ENCODE measurements at places on chromosomes 11 and 22. TPM values are rescaled to one million over a fixed set of nuclear protein-coding genes. Genes with fewer than 3 reads are reported as not detected.

GRCh38 chr22:30362651-30363281, 6.0 kb downstream of the CCDC157 start:
- no peak overlapping the region for H3K4me3 ChIP-seq
- peaks cover 2% of the 10 kb centered on the region for H3K4me1 ChIP-seq
- no peak for DNase-seq
- no peak overlapping the region for H3K27ac ChIP-seq

The TREH gene
- not detected for total RNA-seq

DNA sequence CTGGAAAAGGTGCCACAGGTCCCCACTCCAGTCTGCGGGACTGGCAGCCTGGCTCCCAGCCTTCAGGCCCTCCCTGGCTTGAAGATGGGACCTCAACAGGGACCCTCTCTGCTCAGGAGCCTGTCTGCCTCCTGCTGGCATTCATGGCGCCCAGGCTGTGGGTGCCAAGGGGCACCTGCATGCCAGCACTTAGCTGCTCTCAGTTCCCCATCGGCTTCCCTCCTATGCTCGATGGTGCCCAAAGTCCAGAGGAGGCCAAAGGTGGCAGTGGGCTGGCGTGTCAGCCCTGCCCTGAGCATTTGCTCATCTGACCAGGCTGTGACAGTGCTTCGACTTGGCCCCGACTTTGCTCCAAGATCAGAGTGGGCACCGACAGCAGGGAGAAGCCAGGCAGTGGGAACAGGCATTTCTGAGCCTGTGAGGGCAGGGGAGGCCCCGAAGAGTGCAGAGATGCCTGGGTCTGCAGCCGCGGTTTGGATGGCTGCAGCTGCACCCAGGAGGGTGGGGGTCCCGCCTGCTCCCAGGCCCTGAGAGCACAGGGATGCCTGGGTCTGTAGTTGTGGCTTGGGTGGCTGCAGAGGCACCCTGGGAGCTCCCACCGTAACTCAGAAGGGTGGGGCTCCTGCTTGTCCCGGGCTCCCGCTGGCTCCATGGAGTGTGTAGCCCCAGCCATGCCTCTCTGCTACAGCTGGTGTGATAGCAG, 463.6 kb downstream of the TBC1D22A start:
- peak; percentile 45 for DNase-seq
- H3K36me3 ChIP-seq: no peaks in the 10 kb centered on the region
- H3K4me1 ChIP-seq: no peaks in the 10 kb centered on the region
- no peak overlapping the region for H3K27ac ChIP-seq
- H3K4me3 ChIP-seq: no peak overlapping the region

- H3K27ac ChIP-seq: no peak overlapping the region
- no peak overlapping the region for H3K4me3 ChIP-seq
- DNase-seq: no peak
- no peaks in the 10 kb centered on the region for H3K4me1 ChIP-seq
These were observed 14.7 kb downstream of the IL2RB start for GRCh38 chr22:37135023-37135422.

GRCh38 chr22:49422701-49423100, 405.0 kb downstream of the BRD1 start:
- H3K27me3 ChIP-seq: no peaks in the 10 kb centered on the region
- H3K36me3 ChIP-seq: no peaks in the 10 kb centered on the region
- H3K4me1 ChIP-seq: no peaks in the 10 kb centered on the region
- H3K4me3 ChIP-seq: no peak overlapping the region
- no peak overlapping the region for H3K27ac ChIP-seq

- H3K27ac ChIP-seq: no peak overlapping the region
- no peak for DNase-seq
- no peak overlapping the region for H3K4me3 ChIP-seq
- H3K27me3 ChIP-seq: no peaks in the 10 kb centered on the region
- H3K36me3 ChIP-seq: peaks cover 3% of the 10 kb centered on the region
These were observed 36.5 kb upstream of the DNAJB13 start for GRCh38 chr11:73914284-73914683.

- no peak for DNase-seq
- H3K36me3 ChIP-seq: no peaks in the 10 kb centered on the region
- no peak overlapping the region for H3K27ac ChIP-seq
- H3K27me3 ChIP-seq: no peaks in the 10 kb centered on the region
- H3K4me3 ChIP-seq: no peak overlapping the region
These were observed 535.1 kb upstream of the ARHGAP42 start for GRCh38 chr11:100151944-100152343.

The MS4A14 gene
- total RNA-seq: 2.8 TPM

The RIMBP3B gene
- total RNA-seq: not detected

The OR8D1 gene
- total RNA-seq: not detected

The MFNG gene
- 15.3 TPM for total RNA-seq

DNA sequence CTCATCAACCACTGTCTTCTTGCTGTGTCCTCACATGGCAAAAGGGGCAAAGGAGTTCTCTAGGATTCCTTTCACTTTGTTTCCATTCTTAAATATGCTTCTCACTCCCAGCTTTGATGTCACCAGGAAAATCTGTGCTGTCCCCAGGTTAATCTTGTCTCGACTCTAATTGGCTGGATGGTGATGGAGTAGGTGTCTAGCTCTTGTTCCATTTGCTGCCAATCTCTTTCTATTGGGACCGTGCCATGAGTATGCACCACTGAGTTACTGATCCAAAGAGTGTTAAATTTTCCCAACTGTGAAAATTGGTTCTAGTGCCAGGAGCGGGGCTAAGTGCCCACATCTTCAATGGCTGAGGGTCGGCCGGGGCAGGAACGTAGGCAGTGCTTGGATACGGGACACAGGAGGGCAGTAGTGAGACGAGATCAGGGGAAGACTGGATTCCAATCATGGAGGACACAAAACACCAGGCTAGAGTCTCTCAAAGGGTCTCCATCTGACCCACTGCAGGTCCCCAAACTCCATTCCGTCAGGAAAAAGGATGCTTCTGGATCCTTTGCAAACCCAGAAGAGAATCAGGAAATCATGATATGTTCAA, 47.7 kb upstream of the CSNK2A3 start:
- no peak for DNase-seq
- no peaks in the 10 kb centered on the region for H3K36me3 ChIP-seq
- no peaks in the 10 kb centered on the region for H3K27me3 ChIP-seq
- H3K27ac ChIP-seq: peak overlapping the region; percentile 94

The APOL1 gene
- total RNA-seq: 16.0 TPM

The MS4A4A gene
- 41.3 TPM for total RNA-seq

DNA sequence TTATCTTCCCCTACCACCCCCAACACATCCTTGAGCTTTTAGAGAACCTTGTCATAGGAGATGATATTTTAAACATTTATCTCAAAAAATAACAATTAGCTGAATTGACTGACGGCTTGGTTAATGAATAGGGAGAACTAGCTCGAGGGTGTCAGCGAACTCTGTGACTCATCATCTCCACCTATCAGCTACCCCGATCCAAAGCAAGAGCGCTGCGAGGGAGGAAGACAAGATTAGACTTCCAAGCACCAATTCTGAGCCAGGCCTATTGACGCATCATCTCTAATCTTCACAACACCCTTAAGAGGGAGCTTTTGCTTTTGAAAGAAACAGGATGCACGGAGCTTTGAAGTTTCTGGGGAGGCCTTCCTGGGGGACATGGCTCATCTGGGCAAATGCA, 51.0 kb upstream of the GALNT18 start:
- H3K4me3 ChIP-seq: no peak overlapping the region
- no peaks in the 10 kb centered on the region for H3K36me3 ChIP-seq
- no peaks in the 10 kb centered on the region for H3K27me3 ChIP-seq
- no peak for DNase-seq
- no peak overlapping the region for H3K27ac ChIP-seq
- peaks cover 27% of the 10 kb centered on the region for H3K4me1 ChIP-seq

- H3K4me3 ChIP-seq: no peak overlapping the region
- H3K36me3 ChIP-seq: no peaks in the 10 kb centered on the region
- no peak for DNase-seq
- no peaks in the 10 kb centered on the region for H3K4me1 ChIP-seq
These were observed 108.8 kb downstream of the GRIA4 start for GRCh38 chr11:105718641-105719040.

The MMP27 gene
- total RNA-seq: not detected

DNA sequence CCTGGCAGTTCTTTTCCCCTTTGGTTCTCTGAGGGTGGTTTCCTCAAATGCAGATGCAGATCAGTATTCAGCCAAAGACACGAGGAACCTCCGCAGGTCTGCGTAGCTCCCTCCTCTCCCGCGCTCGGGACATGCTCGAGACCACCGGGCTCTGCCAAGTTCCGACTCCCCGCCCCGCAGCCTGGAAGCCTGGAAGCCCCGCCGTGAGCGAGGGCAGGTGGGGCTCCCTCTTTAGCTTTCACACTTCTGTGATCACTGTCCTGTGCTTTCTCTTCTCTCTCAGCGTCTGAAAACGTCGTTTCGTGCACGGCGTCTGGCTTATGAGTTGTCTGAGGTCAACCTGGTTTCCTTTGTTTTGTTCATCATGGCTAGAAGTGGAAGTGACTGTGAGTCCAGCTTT, 26.6 kb downstream of the ZBED4 start:
- no peak for DNase-seq
- no peaks in the 10 kb centered on the region for H3K4me1 ChIP-seq
- H3K27me3 ChIP-seq: no peaks in the 10 kb centered on the region

DNA sequence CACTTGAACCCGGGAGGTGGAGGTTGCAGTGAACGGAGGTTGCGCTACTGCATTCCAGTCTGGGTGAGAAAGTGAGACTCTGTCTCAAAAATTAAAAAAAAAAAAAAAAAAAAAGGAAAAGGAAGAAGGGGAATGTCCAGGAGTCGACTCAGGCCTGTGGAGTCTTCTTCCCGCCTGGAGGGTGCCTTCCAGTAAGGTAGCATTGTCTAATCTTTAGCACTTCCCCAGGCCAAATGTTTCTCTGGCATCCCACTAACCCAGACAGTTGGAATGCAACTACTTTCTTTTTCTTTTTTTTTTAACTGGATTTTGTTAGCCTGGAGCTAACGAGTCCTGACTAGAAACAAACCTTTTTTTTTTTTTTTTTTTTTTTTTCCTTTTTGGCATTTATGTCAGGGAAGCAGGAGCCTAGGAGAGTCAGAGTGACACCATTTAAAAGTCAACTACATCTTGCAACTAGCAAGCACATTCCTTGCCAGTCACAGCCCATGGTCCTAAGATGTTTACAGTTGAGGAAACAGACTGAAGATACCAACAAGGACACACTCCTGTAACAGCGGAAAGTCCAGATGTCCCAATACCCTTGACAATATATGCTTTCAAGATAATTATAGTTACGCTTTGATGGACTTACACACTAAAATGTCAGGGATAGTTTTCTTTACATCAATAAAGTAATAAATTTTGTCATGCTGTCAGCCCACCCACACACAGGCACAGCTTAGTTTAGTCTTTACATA, 10.6 kb downstream of the PLET1 start:
- no peak for DNase-seq
- no peak overlapping the region for H3K4me3 ChIP-seq
- no peaks in the 10 kb centered on the region for H3K4me1 ChIP-seq
- H3K27ac ChIP-seq: no peak overlapping the region
- no peaks in the 10 kb centered on the region for H3K27me3 ChIP-seq

The OR8D4 gene
- total RNA-seq: not detected

DNA sequence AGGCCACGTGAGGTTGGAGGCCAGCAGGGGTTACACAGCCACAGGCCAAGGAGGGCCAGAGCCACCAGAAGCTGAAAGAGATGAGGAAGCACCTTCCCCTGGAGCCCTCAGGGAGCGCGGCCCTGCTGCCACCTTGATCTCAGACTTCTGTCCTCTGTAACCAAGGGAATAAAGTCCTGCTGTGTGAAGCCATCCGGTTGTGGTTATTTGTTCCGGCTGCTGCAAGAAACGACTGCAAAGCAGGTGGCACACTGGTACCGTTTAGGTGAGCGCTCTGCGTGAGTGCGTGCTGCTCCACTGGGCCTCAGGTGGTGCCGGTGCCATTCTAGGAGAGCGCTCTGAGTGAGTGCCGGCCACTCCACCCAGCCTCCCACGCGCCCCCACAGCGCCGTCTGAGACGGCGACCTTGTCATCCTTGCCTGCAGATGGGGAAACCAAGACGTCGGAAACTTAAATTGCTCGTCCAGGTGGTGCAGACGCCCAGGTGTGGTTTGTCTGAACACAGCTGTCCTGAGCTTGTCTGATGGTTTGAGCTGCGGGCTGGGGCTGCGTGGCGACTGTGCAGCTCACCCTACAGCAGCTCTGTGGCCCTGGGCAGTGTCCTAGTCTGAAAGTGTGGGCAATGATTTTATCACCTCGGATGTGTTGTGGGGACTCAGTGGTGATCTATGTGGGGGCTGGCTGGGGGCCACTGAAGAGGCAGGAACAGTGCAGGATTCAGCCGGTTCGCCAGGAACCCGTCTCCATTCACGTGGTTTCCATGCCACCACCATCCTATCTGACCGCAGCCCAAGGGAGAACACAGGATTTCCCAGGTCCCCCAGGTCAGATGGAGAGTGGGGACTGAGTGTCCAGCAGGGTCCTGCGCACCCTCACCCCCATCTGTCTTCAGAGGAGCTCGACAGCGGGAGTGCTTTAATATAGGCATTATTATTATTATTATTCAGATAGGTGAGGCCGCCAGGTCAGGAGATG, 4.6 kb upstream of the MRGPRG start:
- no peak overlapping the region for H3K4me3 ChIP-seq
- H3K27ac ChIP-seq: no peak overlapping the region
- no peak for DNase-seq
- peaks cover 16% of the 10 kb centered on the region for H3K27me3 ChIP-seq
- no peaks in the 10 kb centered on the region for H3K36me3 ChIP-seq

DNA sequence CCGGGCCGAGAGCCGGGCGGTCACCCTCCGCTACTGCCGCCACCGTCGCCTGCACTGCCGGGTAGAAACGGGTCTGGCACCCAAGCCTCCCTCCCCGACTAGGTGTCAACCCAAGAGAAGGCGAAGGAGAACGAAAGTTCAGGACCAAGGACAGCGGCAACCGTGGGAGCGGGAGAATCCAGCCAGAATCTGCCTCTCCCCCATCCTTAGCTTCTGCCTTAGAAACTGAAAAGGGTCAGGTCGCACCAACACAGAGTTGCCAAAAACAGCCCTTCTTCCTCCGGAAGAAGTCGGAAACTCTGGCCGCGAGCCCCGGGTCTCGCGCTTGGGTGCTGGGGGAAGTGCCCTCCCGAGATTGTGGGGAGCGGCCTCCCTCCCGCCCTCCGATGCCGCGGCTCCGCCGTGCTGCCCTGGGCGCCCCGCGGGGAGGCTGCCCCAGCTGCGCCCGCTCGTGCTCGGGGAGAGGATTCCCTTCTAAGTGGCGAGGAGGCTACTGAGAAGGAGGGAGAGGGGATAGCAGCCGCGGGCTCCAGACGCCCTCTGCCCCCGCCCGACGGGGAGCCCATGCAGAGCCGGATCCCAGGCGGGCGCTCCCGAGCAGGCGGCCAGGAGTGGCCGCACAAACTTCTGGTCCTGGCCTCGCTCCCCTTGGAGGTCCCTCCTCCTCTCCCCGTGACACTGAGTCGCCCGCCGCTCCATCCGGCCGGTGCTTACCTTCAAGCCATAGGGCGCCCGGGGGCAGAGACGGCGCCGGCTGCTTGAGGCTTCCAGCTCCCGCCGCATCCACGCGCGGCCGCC, 637 bp downstream of the DRD2 start:
- H3K27ac ChIP-seq: no peak overlapping the region
- no peaks in the 10 kb centered on the region for H3K36me3 ChIP-seq
- H3K4me1 ChIP-seq: peaks cover 12% of the 10 kb centered on the region
- DNase-seq: no peak
- peaks cover 84% of the 10 kb centered on the region for H3K27me3 ChIP-seq
